MV-4-11 (cell line): ENCODE measurements at places on chromosomes 11 and 22.

DNA sequence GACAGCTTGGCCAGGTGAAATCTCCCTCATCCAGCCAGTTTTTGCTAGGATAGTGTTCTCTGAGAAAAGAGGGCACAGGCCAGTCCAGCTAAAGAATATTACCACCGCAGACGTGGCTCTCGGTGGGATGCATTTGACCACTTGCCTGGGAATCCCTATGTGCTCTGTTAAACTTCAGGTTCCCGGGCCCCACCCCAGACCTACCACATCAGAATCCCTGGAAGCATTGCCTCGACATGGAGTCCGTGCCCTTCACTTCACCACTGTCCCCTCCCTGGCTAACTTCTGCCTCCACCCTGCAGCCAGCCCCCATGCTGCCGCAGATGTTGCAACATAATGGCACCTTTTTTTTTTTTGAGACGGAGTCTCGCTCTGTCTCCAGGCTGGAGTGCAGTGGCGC lies 56.9 kb upstream of the EMID1 start:
- DNase-seq, result no peak

DNA sequence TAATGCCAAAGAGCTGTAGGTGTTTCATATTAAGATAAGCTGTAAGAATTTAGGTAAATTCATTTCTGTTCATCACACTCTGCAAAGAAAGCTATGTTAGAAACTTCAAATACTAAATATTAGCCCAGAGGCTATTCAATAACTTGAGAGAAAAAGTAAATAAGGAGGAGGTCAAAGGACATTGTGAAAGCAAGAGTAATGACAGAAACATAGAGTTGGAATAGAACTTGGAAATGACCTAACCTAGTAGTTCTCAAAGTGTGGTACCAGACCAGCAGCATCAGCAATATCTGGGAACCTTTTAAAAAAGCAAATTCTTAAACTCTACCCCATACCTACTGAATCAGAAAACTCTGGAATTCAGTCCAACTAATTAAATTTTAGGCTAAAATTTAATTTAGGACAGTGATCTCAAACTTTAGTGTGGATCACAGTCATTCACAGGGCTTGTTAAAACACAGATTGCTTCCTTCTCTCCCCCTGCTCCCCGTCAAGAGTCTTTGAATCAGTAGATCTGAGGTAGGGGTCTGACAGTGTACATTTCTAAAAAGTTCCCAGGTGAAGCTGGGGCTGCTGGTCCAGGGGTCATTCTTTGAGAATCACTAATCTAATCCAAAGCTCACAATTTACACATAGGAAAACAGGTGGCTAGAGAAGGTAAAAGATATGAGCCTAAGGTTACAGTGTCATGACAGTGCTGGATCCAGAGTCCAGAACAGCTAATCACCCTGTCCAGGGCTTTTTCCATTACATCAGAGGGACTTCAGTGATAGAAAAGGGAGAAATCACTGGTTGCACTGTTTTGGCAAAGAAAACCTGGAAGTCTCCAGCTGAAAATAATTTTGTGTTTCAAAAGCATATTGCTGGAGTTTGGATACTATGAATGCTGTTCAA lies 241.1 kb downstream of the SOX6 start:
- no peak for DNase-seq

DNA sequence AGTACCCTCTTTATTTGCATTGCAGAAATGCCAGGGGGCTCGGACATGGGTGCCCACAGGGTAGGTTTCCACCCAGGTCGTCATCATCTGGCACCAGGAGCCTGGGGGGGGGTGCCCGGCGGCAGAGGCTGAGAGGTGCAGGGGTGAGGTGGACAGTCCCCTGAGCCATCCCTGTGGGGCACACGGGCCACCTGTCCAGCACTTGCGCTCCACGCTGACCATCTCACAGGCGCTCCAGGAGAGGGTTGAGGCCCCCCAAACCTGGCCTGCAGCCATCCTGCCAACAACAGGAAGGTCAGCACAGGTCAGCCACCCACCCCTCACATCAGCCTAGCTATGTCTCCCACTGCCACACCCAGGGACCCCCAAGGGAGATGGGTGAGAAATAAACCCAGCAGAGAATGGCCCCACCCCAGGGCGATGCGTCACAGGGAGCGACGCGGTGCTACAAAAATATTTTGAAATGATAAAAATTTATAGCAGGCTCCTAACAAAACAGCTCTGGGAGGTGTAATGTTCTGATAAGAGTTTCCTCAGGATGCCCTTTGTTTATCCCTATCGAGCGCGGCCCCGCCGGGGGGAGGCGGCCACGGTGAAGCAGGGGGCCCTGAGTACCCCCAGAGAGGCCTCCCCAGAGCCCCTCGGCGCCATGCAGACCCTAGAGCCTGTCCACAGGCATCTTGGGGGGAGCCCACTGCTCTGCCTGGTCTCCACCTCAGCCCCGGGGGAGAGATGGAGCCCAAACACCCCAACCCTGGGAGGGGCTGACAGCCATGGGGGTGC lies 21.0 kb upstream of the GNB1L start:
- no peak for DNase-seq

GRCh38 chr11:59801981-59802638 lies 8.5 kb downstream of the MRPL16 start:
- no peak for DNase-seq
